ENCODE measurements at places on chromosomes 2 and 18.

GRCh38 chr2:166091439-166091838 is 36.4 kb downstream of the SCN1A start:
- DNase-seq: no peak

- no peak for DNase-seq
Measured at GRCh38 chr18:3119401-3120341, 100.1 kb downstream of the MYOM1 start.

- no peak for DNase-seq
Measured at GRCh38 chr2:238449909-238450417, 23.2 kb downstream of the ASB1 start.

DNA sequence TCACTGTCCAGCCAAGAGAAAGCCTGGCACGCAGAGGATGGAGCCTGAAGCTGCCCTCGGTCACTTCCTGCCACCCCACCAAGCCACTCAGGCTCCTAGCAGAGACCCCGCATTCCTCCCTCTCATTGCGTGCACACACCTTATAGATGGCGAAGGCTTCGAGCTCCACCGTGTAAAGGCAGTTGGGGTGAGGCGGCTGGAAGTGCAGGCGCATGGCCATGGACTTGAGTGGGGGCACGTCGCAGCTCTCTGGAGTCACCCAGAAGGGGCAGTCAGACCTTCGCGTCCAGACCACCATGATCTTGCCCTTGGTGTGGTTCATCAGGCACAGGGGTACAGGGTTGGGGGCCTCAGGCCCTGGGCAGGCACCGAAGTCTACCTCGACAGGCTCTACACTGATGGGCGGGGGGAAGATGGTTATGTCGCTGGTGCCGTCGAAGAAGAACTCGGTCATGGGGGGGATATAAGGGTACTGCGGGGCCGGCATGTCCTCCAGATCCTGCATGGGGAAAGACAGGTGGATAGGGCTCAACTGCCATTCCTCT is 13.7 kb downstream of the CFAP65 start:
- no peak for DNase-seq

GRCh38 chr2:158460632-158461297 is 4.0 kb downstream of the PKP4 start:
- DNase-seq: no peak

DNA sequence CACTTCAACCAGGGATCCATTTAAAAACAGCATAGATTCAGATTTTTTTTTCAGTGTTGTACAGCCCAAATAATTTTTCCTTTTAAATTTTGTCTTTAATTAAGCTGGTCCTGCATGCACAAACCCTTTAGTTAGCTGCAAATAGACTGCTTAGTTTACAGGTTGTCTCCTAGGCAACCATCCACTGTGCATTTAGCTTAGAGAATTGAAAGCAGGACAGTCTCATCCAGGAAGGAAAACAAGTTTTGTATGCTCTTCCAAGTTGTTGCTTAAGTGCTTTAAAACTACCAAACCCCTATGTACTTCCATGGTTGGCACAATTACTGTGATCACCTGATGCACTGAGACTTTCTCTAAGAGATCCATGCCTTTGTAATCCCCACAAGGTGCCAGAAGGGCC is at the start of gene MAP3K19:
TSS of gene MAP3K19 (minus strand) at position 148 of the 400 bp plus-strand sequence. CDS start 22,800 bp downstream, outside the sequence.
- no peak for DNase-seq
